ENCODE measurements at places on chromosomes 7 and 10. TPM values are rescaled to one million over a fixed set of nuclear protein-coding genes. Genes with fewer than 3 reads are reported as not detected.

The CALHM3 gene
- total RNA-seq, result not detected

The PDK4 gene
- total RNA-seq, result 0.53 TPM

The HOXA4 gene
- 0.17 TPM for total RNA-seq

- no peak for DNase-seq
These were observed 11.1 kb downstream of the CAMK1D start for GRCh38 chr10:12360461-12360860.

GRCh38 chr10:71242622-71243009 is 30.2 kb downstream of the UNC5B start:
- DNase-seq, result no peak

DNA sequence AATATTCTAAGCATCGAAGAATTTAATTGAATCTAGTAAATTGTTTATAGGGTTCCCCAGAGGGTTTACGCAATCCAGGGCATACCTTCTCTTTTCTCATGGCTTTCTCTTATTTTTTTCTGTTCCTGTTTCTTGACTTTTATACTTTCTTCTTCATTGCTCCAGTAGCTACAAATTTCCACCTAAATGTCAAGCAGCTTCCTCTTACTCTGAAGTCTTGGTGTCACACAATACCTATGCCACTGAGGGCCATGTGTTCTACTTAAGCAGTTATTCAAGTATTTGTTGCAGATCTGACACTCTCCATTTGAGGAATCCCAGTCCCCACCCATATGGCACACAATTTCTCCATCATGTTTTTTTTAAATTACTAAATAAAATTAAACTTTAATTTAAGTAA is 343.1 kb upstream of the MBL2 start:
- DNase-seq, result no peak

DNA sequence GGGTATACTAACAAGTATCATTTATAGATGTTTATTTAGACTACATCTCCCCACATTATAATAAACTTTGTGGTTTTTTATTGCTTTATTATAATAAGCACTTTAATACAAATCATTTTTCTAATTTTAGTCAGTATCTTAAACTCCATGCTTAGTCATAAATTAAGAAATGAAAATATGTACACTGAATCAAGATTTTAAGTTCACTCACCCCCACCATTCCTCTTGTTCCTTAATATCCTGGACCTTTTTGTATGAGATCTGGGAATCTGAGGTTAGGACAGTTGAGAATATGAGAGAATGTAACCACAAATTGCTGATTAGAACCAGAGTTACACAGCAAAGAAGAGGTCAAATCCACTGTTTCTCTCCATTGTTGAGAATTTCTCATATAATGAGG is 93.6 kb upstream of the WNT16 start:
- no peak for DNase-seq

DNA sequence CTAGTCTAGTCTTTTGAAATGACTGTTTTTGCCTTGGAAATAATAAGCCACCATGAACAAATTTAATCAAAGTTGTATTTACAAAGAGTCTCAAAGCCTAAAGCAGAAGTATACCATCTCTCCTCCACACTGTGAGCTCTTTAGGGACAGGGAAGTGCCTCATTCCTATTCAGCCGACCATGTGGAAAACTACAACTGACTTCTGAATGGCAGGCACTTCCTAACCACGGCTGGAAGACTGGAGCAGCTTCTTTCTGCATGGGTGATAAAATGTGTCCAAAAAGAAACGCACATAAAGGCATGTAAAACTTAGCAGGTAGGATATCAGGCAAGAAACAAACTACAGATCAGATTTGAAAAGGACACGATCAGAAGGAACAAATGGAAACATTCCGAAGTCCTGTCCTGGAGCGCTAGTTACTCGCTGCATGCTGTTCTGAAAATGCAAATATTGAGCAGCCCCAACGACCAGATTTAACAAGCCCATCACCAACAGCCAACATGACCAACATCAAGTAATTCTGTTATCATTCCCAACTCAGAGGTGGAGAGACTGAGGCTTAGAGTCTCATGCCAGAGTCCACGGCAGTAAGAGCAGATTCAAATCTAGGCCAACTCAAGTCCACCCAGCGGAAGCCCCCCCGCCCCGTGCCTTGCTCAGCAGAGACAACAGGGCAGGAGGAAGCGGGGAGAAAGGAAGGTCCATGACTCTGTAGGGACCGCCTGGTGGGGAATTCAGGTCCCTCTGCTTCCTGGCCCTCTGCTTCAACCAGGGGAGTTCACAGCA is 26.5 kb downstream of the CTBP2 start:
- DNase-seq, result no peak

- no peak for DNase-seq
These were observed 156.9 kb downstream of the GRID1 start for GRCh38 chr10:86209726-86210125.
